Lung (tissue), 17 donors: ENCODE measurements at places on chromosomes 12 and 14. TPM values are rescaled to one million over a fixed set of nuclear protein-coding genes. Genes with fewer than 3 reads are reported as not detected.

The OAS3 gene
- 13.9 TPM for total RNA-seq

The PTHLH gene
- total RNA-seq: 3.0 TPM

GRCh38 chr14:44803239-44803905 is 158.4 kb downstream of the KLHL28 start:
- peak; percentile 75 for DNase-seq

- DNase-seq: peak; percentile 75
Measured at GRCh38 chr12:65881348-65881961, 57.2 kb downstream of the HMGA2 start.

GRCh38 chr14:92938235-92938875 is 15.4 kb downstream of the CHGA start:
- DNase-seq: no peak

DNA sequence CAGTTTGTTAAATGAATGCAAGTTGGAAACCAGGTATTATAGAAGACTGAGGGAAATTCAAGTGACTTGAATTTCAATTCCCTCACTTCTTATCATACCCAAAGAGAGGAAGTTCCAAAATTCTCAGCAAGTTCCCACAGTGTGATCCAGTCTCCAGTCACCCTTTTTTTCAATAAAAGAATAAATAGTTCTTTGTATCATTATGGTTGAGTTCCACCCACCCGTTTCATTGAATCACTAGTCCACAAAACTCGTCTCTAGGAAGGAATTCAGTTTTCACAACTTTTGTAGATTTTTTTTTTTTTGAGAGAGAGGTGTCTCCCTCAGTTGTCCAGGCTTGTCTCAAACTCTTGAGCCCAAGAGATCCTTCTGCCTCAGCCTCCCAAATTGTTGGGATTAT is 1.6 kb upstream of the TMEM30B start:
- no peak for DNase-seq

GRCh38 chr12:110253176-110253575 is 27.9 kb upstream of the ATP2A2 start:
- DNase-seq: peak; percentile 39

DNA sequence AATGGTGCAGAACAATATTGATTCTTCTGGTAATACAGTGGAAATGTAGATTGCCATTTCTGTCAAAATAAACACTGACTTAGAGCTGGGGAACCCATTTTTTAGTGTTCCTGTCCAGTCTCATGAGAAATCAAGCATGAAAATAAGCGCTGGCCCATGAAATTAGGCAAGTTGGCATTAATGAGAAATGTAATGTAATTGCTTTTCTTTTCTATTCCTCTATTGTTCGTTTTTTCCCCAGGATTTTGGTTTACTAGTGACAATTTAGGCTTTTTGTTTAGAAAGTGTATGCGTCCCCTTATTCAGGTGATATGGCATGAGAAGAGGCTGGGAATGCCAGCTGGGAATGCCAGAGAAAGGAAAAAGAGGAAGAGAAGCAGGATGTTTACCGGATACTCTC is 64.4 kb upstream of the KICS2 start:
- DNase-seq: no peak

DNA sequence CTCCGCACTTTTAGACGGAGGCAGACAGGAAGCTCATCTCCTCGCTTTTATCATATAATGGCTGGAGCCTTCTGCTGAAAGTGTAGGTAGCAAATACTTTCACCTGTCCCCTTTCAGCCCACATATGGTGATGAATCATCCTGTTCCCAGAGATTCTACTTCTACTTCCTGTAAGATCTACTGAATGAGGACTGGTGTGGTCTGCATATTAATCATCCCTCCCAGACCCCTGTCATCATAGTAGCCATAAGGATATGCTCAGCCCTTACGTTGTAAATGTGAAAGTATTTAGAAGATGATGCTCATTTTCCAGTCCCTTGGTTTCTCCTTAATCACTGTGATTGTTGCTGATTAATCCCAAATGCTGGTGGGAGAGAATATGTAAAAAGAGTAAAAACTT is 268.2 kb upstream of the GRIP1 start:
- no peak for DNase-seq

DNA sequence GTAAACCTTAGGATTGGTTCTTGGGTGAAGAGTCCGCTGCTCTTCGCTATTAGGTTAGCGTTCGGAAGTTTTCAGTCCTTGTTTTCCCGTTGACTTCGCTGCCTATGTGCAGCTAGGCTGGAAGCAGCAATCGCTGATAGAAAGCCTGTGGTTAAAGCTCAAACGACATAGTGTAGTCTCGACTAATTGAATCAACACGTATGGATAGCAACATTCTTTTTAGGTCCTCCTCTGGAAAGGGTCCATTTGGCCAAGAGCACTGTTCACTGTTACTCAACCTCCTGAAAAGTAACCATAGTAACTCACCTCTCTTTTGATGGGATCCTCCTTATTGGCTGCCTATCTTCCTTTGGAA is 355.5 kb downstream of the SNAPC1 start:
- peak; percentile 24 for DNase-seq

DNA sequence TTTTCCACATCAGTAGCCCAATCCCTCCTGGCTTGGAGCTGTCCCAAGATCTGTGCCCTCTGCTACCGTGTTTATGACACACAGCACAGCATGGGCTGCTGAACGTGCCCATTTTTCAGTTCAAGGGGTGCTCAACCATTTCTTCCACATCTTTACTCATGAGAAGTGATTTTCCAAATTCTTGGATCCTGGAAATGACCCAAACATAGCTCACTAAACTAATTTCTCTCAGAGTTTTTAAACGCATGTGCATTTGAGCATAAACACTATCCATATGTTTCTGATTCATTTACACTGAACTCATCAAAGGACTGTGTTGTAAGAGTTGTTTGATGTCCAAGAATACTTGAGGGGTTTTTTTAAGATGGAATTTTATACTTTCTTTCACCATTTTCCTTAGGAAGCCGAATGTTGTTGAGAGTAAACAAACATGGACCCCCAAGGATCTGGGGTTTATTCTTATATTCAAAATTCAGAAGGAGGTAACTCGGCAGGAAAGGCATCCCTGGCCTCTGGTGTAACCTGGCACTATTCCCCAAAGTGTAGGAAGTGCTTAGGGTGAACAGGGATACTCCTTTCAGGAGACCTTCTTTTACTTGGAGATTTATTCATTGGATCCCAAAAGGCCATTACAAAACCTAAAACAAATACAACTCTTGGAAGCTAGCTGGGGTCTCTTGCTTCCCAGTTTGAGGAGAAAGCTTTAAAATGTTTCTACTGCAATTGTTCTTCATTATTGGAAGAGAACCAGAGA is 215.0 kb downstream of the BMP4 start:
- peak; percentile 89 for DNase-seq

GRCh38 chr12:121003650-121004049 is 12.6 kb downstream of the C12orf43 start:
- DNase-seq: no peak

- no peak for DNase-seq
Measured at GRCh38 chr14:94394581-94395207, 6.3 kb upstream of the SERPINA1 start.
